Articular chondrocyte of knee joint (primary cell): ENCODE measurements at places on chromosomes 7 and 10. TPM values are rescaled to one million over a fixed set of nuclear protein-coding genes. Genes with fewer than 3 reads are reported as not detected.

Gene ELMO1
- 11.9 and 15.3 TPM in 2 replicates for total RNA-seq

Gene DYNC1I1
- total RNA-seq = 3.5 and 4.4 TPM in 2 replicates

Gene MICALL2
- 16.2 and 23.3 TPM in 2 replicates for total RNA-seq

Gene COL13A1
- 0.43 TPM in 1 of 2 replicates, not detected in the other for total RNA-seq

Gene LRIT1
- not detected in 2 replicates for total RNA-seq

Gene GARIN1A
- total RNA-seq = 2.2 and 2.7 TPM in 2 replicates
